ENCODE measurements at places on chromosomes 6 and 20. TPM values are rescaled to one million over a fixed set of nuclear protein-coding genes. Genes with fewer than 3 reads are reported as not detected.

DNA sequence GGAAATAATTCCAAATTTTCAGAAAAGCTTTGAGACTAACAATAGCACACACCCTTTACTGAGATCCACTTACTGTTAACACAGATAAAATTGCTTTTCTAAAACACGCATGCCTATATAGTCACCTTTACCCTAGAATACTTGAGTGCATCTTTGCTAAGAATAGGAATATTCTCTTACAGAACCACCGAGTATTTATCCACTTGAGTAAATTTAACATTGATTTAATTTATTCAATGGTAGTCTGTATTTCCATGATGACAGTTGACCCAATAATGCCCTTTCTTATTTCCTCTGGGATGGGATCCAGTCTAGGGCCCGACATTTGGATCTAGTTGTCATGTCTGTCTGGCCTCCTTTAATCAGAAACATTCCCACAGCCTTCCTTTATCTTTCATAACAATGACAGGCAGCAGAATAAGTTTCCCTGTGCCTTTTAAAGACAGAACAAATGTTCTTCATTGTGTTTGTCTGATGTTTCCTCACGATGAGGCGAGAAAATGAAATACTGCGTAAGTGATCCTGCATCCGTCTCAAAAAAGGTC is 56.6 kb upstream of the ERVFRD-1 start:
- DNase-seq = no peak

GRCh38 chr6:139064981-139065665 is 36.6 kb downstream of the ABRACL start:
- no peak for DNase-seq

GRCh38 chr6:112941613-112942012 is 594.5 kb downstream of the RFPL4B start:
- DNase-seq = no peak

DNA sequence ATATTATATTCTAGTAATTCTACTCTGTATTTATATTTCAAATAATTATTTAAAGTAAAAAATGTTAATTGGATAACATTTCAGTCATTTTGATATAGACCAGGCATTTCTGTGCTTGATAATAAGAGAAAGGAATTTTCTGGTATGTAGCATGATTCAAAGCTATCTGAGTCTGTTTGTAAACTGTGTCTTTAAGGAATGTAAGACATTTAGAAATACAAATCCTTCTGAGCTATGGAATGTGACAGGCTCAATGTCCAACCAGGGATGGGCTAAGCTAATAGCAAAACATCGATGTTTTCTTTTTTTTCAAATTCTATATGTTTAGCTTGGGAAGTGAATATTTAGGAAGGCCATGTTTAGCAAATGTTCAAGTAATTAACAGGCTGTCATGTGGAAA is 41.5 kb upstream of the FAM83B start:
- DNase-seq = no peak

GRCh38 chr6:85261271-85261670 is 188.6 kb upstream of the NT5E start:
- no peak for DNase-seq

- no peak for DNase-seq
Measured at GRCh38 chr6:12582421-12583110, 134.0 kb upstream of the PHACTR1 start.

- DNase-seq = no peak
Measured at GRCh38 chr6:136651982-136652381, 101.8 kb upstream of the MAP7 start.

DNA sequence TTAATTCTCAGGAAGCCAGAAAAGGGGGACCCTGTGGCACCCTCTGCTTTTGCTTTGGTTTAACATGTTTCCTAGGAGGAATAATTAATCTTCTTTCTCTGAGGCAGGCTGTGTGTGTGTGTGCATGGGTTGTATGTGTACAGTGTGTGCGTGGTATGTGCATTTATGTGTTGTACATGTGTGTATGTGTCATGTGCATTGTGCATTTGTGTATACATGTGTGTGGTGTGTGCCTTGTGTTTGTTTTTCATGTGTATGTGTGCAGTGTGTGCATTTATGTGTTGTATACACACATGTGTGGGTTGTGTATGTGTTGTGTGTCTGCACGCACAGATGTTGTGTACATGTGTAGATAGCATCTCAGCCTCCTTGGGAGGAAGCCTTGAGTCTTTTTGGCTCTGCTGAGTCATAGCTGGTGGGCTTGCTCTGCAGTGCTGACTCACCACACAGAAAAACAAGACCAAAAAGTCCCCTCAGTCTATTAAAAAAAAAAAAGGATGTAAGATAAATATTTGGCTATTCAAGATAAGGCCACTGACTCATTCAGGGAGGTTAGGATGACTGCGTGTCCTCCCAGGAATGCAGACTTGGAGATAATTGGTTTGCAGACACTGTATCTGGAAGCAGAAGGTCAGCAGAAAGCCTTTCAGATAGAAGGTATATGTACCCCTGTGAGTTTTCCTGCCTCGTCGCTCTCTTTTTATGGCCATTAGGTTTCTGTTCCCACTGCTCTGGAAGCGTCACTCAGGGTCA is 58.6 kb downstream of the SYNJ2 start:
- DNase-seq = no peak

- DNase-seq = no peak
Measured at GRCh38 chr20:48155268-48155667, 370.0 kb upstream of the SULF2 start.

The GNAS-AS1 gene
- total RNA-seq = 11.3 TPM

The PTCHD4 gene
- 0.96 TPM for total RNA-seq

DNA sequence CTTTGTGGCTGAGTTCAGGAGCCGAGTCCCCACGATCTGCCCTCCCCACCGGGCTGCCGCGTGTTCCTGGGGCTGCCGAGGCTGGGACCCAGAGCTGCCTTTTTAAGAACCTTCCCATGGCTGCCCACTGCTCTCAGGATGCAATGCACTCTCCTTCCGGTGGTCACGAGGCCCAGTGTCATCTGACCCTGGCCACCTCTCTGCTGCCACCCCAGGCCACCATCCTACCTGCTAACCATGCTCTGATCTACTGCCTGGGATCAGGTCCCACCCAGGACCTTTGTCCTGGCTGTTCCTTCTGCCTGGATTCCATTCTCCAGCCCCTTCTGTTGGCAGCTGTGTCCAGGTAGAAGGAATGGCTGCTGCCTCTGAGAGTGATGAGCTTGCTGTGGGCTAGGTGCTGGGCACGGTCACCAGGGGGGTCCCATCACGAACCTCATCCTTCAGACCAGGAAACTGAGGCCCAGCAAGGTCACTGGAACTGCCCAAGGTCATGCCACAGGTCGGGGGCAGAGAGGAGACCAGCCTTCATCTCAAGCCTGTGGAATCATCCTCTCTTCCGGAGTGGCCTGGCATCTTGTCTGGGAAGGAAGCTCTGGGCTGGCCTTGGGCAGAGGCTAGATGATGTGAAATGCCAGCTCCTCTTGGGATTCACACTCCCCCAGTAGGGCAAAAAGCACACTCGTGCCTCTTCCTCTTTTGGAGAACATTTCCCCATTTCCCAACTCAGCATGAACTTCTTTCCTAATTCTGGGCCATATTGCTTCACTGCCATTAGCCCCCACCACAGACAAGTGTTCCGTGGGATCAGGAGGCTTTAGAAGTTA is 20.5 kb downstream of the PCK1 start:
- DNase-seq = no peak

- no peak for DNase-seq
Measured at GRCh38 chr6:80959034-80959433, 793.4 kb downstream of the TENT5A start.

The CEP162 gene
- 11.4 TPM for total RNA-seq

DNA sequence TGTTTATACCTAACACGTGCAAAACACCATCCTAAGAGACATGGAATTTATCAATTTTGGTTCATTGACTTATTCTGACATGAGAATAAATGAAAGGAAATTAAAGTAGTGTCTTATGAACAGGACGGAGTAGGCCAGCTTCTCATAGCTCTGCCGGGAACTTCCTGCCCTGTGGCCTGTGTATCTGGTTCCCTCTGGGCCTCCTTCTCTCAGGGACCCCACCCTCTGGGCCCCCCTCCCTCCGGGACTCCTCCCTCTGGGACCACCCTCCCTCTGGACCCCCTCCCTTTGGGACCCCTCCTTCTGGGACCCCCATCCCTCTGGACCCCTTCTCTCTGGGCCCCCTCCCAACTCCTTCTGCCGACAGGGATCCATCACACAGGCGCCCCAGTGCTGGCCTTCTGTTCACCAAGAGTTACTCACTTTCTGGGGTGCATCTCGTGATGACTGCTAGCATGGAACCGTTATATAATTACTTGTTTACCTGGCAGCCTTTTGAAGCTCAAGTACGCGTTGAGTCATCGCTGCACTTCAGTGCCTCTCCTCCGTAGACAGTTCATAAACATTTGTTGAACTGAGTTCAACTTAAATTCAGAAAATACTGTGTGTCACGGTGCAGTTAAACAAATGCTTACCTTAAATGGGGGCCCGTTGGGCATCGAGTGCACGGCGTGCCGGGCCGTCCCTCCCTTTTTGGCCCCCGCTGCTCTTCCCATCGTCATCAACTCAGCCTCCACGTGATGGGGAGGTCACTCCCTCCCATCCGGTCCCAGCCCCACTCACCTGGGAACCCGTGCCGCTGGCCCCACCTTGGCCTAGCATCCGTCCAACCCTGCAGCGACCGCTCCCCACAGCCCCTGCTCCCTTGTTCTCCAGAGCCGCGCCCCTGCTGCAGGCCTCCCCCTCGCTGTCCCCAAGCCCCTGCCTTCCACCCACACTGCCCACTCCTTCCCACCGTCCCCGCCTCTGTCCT is 8.1 kb downstream of the CCR6 start:
- DNase-seq = no peak

The CEP57L1 gene
- total RNA-seq = 8.3 TPM

- no peak for DNase-seq
Measured at GRCh38 chr6:94269256-94269655, 849.9 kb upstream of the EPHA7 start.

DNA sequence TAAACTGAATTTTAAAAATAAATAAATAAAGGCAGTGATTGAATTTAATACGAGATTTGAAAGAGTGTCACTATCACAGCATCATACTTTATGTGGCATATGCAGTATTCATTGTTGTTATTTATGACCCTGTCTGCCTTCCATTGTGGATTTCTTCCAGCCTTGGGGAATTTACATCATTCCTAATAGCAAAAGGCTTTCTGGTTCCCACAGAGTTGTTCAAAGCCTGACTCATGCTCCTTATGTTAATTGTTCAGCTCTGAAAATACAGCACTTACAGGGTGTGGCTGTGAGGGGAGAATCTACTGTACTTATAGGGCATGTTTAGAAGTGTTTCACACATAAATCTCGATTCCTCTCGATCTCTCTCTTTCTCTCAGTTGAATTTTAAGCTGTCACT is 54.4 kb downstream of the JAG1 start:
- DNase-seq = no peak

DNA sequence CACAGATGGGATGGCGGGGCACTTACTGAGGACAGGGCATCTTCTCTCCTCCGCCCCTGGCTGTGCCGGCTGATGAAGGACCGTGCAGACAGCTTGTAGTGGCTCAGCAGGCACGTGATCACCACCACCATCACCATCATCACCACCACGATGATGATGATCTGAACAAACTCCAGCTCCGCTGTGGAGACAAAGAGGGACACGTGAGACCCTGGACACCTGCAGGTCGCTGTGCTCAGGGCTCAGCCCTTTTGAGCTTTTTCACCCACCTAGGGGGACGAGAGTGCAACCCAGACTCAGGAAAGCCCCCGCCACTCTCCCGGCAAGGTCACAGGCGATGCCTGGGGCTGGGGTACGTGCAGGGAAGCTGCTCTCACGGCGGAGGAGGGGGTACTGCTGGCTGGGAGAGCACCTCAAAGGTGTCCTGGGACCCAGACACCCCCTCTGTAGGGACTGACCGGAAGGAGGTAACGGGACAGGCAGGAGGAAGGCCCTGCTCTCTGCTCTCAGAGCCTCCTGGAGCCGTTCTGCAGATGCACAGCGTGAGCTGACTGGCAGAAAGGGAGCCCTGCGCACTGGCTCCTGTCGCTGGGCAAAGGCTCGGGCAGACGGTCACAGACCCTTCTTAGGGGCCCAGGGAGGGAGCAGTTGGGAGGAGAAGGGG is 39.4 kb upstream of the ZBP1 start:
- peak; percentile 24 for DNase-seq

- DNase-seq = no peak
Measured at GRCh38 chr20:61582196-61582923, 330.3 kb downstream of the CDH4 start.

DNA sequence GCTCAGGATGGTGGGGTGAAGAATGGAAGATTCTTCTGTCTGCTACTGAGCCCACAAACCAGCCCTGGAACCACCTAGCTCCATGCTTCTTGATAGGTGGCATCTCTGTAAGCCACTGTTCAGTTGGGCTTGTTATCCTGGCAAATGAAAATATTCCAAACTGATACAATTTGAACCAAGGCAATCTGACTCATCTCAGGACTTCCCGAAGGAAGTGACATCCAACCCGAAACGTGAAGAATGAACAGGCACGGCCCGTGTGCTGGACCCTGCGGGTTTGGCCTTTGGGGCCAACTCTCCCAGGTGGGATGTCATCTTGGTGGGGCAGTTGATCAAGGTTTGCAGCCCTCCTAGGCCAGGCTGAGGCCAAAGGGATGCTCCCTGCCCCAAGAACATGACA is 160.3 kb downstream of the PREX1 start:
- no peak for DNase-seq

- no peak for DNase-seq
Measured at GRCh38 chr20:55158446-55158845, 683.1 kb downstream of the DOK5 start.

DNA sequence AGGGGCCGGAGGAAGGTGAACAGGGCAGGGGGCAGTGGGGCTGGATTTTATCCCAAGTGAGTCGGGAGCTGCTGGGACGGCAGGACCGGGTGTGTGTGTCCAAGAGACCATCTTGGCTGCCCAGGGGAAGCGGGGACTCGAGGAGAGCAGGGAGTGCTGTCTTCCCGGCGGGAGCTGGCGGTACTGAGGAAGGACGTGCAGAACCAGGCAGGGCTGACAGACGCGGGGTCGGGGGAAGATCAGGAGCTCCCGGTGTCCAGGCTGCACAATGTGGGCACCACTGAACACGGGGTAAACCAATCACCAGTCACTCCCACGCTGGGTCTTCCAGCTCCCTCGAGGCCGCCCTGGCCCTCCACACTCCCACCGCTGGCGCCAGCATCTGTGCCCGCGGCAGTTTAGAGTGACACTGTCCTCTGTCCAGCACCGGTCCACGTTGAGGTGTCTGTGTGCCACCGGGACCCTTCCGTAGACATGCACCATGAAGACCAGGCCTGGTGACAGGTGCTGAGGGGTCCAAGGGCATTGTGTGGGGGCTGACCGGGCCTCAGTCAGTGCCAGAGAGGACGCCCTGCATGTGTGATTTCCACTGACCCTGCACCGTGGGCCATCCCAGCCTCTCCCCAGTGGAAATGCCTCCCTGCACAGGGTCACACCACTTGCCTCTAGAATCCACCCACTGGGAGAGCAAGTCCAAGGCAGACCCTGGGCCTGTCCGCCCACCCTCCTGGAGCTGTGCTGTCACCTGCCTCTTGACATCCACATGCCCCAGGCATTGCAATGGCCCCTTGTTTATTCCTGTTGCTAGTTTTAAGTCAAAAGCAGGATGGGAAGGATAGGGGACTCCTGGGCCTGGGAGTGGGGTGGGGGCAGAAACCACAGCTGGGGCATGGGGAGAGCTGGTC is 401.9 kb downstream of the TAF4 start:
- no peak for DNase-seq

The NRSN1 gene
- total RNA-seq = not detected

- DNase-seq = no peak
Measured at GRCh38 chr6:79413562-79414002, 123.6 kb downstream of the LCA5 start.
